CD4-positive, alpha-beta T cell treated with Interleukin-1 beta for 1 hour (primary cell): ENCODE measurements at places on chromosomes 1 and 21.

GRCh38 chr1:154983776-154984466 is 777 bp downstream of the FLAD1 start:
- DNase-seq = no peak

DNA sequence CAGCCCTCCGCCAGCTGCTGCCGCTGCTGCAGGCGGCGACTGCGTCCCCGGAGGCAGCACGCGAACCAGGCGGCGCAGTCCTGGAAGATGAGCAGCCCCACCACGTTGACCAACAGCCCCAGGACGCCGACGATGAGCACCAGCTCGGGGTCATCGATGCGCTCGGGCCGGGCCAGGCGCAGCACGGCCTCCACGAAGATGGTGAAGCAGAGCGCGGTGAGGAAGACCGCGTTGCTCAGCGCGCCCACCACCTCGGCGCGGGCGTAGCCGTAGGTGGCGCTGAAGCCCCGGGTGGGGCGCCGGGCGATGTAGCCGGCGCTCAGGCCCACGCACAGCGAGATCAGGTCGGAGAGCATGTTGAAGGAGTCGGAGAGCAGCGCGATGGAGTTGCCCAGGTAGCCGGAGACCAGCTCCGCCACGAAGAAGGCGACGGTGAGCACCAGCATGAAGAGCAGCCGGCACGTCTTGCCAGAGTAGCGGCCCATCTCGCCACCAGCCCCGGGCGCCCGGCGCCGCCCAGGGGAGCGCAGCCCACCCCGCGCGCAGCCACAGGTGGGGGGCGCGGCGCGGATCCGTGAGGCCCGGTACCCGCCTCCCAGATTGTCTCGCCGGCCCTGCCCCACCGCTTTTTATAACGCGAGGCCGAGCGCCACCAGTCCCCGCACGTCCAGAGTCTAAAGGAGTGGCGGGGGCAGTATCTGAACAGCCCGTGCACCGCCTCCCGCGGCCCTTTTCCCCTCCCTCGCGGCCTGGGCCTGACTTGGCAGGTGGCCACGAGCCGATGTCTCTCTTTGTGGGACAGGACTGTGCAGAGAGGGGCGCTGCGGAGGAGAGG is at the start of gene SLC30A10:
TSS of gene SLC30A10 (minus strand) at position 602 of the 835 bp plus-strand sequence. CDS start at position 485, 117 bp downstream.
- DNase-seq = no peak

DNA sequence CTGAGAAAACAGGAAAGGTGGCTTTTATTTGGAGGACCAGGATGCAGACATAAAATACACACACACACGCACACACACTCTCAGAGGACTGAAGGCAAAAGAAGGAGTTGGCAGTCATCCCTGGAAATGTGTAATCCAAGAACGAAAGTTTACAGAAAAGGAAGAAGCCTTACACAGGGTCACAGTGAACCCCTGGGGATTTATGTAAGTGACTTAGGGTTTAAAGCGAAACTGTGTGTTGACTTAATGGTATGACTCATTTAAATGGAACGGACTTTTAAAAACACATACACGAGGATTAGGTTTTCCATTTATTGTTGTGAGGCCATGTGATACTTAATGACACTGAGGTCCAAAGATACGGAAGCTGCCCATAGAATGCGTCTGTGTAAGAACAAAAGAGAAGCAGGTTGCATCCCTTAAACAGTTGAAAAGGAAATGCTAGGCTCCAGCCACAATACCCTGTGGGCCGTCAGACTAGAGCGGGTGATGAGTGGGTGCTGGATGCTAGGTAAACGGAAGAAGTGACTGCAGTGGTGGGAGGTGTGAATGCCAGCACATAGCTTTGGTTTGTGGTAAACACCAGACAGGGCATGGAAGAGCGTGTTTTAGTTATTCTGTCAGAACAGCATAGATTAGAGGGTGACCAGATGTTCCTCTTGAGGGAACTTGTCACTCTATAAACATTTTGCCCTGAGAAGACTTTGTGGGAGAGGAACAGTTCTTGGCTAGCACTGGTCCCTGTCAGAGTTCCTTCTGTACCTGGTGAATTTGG is 21.6 kb upstream of the BCL10 start:
- peak; percentile 50 for DNase-seq

- DNase-seq = no peak
Observed at GRCh38 chr1:80517062-80517461, 1283.7 kb upstream of the ADGRL2 start.

DNA sequence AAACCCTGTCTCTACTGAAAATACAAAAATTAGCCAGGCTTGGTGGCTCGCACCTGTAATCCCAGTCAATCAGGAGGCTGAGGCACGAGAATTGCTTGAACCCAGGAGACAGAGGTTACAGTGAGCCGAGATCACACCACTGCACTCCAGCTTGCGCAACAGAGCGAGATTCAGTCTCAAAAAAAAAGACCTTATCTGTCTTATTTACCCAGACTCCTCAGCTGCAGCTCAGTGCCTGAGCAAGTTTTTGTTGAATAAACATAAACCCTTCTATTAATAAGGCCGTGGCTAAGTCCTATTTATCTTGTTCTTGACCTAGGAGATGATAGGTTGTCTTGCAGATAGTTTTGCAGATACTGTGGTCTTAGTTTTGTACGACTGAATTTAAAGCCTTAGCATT is 136.4 kb upstream of the TMEM51 start:
- no peak for DNase-seq

- DNase-seq = peak; percentile 19
Observed at GRCh38 chr1:112507921-112508277, 866 bp upstream of the WNT2B start.

GRCh38 chr21:14988760-14989159 is 76.0 kb downstream of the NRIP1 start:
- no peak for DNase-seq

- DNase-seq = no peak
Observed at GRCh38 chr1:229138058-229138457, 132.9 kb upstream of the RAB4A start.

DNA sequence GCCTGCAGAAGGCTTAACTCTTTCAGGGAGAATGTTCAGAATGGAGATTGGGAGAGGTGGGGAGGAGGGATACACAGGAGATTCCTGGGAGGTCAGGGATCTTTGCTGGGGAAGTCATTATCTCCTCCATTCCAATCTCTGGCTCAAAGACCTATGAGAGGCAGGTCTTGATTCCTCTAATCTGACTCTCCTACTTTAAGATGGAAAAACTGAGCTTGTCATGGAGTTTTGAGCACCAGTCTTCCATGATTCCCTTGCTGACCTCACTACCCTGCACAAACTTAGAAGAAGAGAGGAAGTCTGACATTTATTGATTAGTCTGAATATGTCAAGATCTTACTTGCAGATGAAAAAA is 41.5 kb upstream of the SYNC start:
- no peak for DNase-seq

DNA sequence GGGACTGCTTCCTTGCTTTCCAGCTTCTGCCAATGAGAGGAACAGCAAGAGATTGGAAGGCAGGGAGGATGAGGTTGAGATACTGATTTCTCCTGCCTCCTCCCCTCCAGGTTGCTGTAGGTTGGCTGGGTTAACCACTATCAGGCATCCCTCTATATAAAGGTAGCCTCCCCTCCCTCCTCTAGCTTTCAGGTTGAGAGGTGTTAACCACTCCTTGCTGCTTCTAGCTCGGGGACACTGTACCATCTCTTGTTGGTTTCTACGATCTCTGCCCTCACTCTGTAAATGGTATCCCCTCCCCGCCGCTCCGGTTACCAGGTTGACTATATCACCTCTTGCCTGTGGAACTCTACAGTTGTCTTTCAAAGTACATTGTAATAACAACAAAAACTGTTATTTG is 16.7 kb downstream of the LPAR3 start:
- DNase-seq = no peak

DNA sequence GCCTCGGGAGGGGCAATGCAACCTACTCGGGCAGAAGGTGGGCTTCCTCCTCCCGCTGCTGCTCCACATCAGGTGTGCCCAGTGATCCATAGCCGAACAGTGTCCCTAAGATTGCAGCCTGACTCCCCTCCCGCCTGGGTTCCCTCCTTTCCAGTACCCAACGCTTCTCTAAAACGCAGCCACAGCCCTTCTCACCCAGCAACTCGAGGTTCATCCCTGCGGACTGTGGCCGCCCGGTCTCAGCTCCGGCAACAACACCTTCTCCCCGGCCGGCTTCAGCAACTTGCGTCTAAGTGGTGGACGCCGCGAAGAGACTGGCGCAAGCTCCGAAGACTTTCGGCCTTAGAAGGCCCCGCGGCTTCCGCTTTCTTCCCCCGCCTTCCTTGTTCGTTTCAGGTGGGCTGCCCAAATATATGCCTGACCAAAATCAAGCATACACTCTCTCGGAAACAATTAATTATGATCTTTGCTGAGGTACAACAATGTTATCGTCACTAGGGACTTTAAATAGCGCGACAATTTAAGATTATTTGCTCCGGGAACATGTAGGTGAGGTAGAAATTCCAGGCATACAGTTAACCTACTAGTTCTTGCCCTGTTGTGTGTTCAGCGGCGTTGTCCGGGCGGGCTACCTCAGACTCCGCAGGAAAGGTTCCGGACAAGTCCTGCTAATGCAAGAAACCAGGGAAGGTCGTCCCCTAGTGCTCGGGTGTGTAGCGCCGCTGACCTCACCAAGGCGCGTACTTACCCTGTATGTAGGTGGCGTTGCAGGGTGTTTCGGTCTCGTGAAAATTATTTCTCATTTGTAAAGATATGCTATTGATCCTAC is at the start of gene RBBP5:
TSS of gene RBBP5 (minus strand) at position 319 of the 829 bp plus-strand sequence. CDS start at position 214, 105 bp downstream.
- DNase-seq = peak; percentile 96

DNA sequence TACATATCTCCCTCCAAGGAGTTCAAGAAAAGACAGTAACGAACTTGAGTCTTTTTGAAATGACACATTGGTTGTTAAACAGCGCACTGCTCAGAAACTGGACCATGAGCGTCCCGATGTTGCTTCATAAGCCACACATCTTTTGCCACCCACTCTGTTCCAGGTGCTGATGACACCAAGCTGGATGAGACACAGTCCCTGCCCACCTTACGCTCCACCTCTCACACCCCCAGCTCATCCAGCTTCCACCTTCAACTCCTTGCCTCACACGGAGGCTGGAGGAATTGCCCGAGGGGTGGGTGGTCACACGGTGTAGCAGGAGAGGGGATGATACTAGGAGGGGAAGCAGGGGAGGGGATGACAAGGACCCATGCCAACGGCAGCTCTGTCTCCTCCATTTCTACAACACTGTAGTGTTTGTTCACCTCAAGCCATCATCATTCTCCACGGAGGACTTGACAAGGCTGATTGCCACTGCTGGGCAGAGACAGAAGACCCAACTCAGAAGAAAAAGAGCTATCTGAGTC is 148.5 kb upstream of the TNR start:
- DNase-seq = no peak

DNA sequence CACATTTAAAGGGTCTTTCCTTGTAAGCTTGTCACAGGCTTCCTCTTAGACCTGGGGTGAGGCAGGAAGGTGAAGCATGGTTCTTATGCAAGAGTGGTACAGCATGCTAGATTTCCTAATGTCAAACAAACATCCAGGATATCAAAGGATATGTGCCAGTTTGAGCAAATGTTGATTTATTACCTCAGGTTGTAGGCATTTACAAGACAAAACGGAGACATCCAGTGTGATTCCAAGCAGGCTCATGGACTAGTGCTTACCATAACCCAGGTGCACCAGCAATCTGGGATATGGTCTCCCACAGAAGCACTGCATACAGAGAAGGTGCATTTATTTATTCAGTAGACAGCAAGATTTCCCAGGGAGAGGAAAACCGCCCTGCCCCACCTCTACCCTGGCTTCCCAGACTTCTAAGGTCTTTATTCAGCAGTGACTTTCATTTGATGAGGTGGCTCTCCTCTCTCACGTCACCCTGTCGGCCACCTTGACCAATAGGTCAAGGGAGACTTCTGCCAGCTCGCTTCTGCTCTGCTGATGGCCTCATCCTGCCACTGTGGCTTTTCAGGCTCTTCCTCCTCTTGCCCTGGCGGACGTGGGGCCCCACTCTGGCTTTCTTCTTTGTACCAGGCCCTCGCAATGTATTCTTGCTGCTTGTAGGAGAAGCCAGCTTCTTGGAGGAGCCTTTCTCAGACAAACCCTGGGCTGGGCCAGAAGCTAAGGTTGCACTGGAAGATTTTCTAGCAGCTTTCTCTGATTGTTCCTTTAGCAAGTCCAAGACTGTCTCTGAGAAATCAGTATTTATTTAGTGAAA is 25.6 kb downstream of the HHIPL2 start:
- no peak for DNase-seq

DNA sequence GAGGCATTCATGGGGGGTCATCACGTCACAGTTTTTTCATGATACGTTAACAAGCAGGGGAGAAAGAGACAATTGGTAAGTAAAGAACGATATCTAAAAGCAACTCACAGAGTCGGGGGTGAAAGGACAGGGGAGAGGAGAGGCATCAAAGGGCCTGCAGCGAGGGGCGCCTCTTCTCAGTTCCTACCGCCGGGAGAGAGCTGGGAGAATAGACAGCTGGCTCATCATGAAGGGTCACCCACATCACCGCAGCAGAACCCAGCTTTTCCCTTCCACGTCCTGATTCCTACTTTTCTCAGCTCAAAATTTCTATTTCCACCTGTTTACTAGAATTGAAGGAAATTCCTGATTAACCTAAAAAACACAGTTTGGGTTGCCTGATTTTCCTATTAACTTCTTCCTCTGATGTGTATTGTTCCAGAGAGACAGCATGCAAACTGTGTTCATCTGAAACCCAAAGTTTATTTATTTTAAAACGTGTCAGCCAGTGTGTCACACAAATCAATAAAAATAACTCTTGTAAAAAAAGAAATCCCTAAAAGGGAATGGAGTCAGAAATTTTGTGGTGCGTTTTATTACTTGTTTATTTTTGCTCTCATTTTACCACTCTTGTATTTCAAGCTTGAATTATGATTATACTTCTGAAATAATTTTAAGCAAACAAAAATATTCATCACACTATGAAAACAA is 75.4 kb downstream of the SLC25A24 start:
- no peak for DNase-seq

- no peak for DNase-seq
Observed at GRCh38 chr21:45250914-45251634, 36.6 kb downstream of the POFUT2 start.

GRCh38 chr1:44062656-44063179 is 31.5 kb upstream of the SLC6A9 start:
- no peak for DNase-seq

GRCh38 chr1:168498956-168499687 is 44.7 kb downstream of the XCL2 start:
- DNase-seq = no peak

DNA sequence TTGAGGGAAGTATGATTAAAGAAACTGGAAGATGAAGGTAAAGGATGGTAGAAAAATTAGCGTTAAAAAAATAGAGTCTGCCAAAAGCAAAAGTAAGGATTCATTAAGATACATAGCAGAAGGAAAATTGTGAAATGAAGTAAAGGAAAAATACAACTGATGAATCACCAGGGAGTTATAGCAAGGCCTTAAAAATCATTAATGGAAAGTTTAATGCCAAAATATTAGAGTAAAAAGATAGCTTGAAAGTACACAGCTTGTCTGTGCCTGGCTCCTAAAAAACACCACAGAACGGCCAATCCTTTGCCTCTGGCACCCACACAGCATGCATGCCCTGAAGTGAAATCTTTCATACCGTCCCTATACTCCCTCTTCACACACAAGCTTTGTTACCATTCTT is 66.9 kb upstream of the APOBEC4 start:
- no peak for DNase-seq

DNA sequence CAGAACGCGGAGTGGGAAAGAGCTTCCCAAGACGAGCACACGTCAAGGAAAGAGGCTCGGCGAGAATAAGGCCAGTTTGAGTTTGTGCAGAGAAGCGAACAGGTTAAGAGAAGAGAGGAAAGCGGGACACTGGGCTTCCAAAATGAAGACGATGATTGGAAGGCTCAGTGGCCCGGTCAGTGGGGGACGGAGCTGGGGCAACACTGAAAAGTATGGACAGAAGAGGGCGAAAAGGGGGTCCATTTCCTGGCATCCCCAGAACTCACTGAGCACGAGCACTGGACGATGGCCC is 258 bp downstream of the CCT3 start:
- DNase-seq = no peak

- DNase-seq = no peak
Observed at GRCh38 chr1:3552176-3552575, 59.1 kb downstream of the MEGF6 start.
